ENCODE measurements at places on chromosomes 16 and 17.

DNA sequence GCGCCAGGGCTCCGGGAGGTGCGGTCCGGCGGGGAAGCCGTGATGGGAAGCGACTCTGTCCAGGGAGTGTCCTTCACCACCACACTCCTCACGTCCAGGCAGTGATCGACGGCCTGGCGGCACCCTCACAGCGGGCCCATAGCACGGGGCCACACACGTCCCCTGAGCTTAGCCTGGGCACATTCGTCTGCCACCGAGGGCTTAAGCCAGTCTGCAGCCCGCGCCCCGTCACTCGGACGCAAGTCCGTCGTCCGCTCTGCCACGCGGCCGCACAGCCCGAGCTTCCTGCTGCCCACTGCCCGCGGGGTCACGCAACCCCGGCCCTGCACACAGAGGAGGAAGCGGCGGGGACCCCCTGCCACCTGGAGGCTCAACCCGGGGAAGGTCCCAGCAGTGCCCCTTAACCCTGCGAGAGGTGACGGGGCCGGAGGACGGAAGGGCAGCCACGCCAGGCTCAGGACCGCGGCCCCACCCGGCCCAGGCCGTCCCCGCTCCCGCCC lies 3.0 kb upstream of the TBX2 start:
- DNase-seq = no peak

GRCh38 chr17:14119546-14119945 lies 50.2 kb downstream of the COX10 start:
- DNase-seq = no peak

- no peak for DNase-seq
Measured at GRCh38 chr16:76946879-76947278, 244.1 kb upstream of the MON1B start.

- no peak for DNase-seq
Measured at GRCh38 chr17:41784207-41784744, 2.2 kb downstream of the JUP start.

Measured in GM18507 (cell line).